ENCODE measurements at places on chromosomes 16 and 17.

- DNase-seq = no peak
Measured at GRCh38 chr16:1567988-1568387, 34.5 kb downstream of the TMEM204 start.

- no peak for DNase-seq
Measured at GRCh38 chr16:30184096-30184890, 891 bp downstream of the CORO1A start.

GRCh38 chr16:14121142-14121541 lies 50.0 kb downstream of the MRTFB start:
- DNase-seq = no peak

- DNase-seq = no peak
Measured at GRCh38 chr16:3242709-3243108, 7.8 kb upstream of the ZNF200 start.

DNA sequence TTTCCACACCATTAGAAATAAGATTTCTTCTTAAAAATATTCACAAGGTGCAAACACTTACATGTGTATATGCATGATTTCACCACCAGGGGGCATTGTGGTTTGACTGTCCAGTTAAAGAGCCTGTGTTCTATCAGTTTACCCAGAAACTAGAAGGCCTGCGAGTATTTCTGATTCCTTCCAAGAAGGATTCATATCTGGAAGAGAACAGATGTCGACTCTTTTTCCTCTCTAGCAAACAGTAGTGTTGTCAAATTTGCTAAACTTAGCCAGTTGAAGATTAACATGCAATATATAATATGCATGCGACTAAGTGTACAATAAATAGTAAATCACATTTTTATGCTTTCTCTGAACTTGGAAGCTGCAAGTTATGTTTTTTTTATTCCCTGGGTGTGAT lies 404.1 kb downstream of the WWOX start:
- DNase-seq = peak; percentile 0

DNA sequence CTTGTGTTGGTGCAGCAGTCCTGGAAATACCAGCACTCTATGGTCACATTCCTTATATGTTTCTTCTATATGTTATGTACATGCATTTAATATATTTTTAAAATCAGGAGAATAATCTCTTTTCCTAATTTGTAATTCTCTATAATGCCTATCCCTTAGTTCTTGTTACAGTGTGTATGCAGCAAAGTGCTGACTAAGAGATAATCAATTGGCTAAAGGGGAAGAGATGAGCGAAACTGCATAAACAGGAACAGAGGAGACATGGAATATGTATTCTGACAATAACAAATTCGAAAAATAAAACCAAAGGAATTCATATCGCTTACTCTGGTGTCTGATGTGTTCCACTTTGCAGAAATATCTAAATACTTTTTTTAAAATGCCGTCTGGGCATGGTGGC lies 41.7 kb downstream of the SYNRG start:
- DNase-seq = no peak

GRCh38 chr16:81778861-81779535 lies at the start of gene PLCG2:
Gene PLCG2 (plus strand): TSS chr16:81779291. CDS start chr16:81785990, 6,699 bp downstream.
- peak; percentile 58 for DNase-seq

- no peak for DNase-seq
Measured at GRCh38 chr16:57632568-57632967, 4.1 kb downstream of the ADGRG1 start.

DNA sequence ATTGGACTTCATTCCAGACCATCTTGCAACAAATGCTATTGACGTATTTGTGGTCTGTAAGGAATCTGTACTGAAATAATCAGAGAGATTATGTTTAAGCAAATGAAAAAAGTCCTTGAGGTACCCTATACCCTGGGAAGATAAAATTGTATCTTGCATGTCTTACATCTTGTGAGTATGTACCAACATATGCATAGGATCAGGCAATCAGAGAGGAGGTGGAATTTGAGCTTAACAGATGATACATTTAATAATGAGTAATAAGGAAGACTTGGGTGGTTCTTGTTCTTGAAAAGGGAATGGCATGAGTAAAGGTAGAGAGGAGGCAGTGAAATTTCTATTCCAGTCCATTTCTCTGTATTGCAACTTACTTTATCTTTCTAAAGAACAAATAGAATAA lies 10.6 kb downstream of the MOSMO start:
- no peak for DNase-seq

GRCh38 chr16:64455275-64455674 lies 666.6 kb downstream of the CDH11 start:
- DNase-seq = peak; percentile 18

- no peak for DNase-seq
Measured at GRCh38 chr16:68739964-68740627, 3.0 kb downstream of the CDH1 start.

DNA sequence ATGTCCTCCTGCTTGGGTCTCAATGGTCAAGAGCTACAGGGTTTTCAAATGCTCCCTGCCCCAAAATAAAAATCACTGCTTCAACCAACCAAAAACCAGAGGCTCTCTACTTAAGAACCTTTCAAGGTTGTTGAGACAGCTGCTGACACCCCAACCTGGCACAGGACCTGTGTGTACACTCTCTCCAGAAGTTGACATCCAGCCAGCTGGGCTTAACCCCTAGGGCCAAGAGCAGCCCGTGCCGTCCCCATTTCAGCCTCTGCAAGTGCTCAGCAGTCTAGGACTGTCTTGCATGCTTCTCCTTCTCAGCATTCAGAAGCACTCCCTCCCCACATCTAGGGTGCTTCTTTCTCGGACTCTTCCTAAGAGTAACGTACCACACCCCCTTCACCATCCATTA lies 59.0 kb upstream of the TRAP1 start:
- DNase-seq = no peak

DNA sequence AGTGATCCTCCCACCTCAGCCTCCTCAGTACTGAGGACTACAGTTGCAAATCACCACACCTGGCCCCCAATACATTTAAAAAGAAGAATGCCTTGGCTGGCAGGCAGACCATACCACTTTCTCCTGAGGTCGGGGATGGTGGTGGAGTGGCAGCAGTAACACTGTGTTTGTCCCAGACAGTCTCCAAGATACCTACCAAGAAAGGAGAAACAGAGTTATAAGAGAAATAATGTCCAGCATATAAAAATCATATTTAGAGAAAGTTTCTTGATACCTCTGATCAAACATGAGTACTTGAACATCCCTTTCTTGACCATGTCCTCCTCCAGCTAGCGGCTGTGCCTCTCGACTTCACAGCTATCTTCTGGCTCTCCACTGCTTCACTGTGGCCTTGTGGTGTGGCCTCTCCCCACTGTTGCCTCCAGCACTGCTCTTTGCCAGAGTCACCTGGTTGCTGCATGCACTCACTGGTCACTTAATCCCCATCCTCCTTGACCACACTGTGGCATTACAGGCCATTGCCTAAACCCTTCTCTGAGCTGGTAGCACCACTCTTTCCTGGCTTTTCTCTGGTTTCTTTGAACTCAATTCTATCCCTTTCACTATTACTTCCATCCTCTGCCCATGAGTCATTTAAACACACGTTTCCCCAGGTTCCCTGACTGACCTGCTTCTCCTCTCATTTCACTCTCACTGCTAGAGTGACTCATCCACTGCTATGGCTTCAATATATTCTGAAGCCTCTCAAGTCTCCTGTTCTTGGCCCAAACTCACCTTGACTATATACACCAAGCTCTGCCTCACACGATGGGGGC lies 45.2 kb downstream of the XPO6 start:
- DNase-seq = peak; percentile 39

- DNase-seq = no peak
Measured at GRCh38 chr16:67707790-67708189, 11.3 kb downstream of the GFOD2 start.

GRCh38 chr16:19781226-19781625 lies 63.2 kb downstream of the IQCK start:
- no peak for DNase-seq

DNA sequence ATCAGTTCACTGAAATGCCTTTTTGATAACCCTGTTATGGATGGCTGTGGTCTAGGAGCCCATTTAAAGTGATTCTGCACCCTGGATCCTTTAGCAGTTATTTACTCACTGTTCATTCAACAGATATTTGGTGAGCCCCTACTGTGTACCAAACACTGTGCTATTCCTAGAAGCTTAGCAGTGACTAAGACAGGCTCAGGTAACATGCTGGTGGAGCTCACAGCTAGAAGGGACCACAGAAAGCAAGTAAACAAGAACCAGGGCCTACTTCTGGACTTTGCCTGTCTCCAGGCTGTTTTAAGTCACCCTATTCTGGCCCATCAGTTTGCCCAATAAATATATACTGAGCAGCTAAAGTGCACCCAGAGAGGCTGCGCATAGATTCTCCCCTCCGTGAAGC lies 11.1 kb downstream of the ITGA3 start:
- no peak for DNase-seq

DNA sequence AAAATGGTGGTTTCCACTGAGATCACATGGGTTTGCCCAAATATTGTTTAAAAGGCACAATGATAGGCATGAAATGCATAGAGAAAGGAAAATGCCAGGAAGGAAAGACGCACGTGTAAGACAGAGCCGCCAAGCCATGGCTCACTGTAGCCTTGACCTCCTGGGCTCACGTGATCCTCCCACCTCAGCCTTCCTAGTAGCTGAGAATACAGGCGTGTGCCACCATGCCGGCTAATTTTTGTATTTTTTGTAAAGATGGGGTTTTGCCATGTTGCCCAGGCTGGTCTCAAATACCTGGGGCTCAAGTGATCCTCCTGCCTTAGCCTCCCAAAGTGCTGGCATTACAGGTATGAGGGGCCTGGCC lies 4.0 kb downstream of the BHLHA9 start:
- DNase-seq = no peak

DNA sequence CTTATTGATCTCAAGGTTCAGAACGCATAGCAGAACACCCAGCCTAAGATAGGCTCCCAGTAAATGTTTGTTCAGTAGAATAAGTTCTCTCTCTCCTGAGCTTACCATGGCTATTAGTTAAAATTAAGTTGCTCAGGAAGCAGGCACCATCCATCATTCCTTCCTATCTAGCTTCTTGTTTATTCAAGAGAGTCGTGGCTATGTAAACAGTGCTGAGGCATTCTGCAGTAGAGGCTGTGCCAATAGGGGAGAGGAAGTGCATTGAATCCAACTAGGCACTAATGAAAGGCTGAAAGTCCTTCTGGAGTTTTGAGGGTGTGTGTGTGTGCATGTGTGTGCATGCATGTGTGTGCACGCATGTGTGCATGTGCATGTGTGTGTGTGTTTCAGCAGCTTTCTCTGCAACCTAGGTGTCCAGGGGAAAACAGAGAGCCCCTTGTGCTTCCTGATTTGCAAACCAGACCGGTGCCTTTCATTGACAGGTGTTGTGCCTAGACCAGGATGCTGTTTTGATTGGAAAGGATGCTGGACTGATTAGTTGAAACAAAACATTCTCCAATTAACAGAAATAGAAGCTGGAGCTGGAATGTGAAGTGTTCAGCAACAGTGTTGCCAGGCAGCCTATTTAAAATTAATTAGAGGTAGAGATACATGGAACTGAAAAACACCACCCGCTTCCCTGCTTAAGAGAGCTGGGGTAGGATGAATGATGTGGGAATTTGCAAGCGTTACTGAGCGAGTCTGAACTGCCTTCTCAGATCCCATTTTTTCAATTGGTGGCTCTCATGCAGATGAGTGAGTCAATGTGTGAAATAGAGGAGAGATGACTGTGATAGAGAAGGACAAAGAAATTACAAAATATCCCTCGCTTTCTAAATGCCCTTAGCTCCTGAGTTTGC lies 103.3 kb upstream of the CLEC3A start:
- no peak for DNase-seq

DNA sequence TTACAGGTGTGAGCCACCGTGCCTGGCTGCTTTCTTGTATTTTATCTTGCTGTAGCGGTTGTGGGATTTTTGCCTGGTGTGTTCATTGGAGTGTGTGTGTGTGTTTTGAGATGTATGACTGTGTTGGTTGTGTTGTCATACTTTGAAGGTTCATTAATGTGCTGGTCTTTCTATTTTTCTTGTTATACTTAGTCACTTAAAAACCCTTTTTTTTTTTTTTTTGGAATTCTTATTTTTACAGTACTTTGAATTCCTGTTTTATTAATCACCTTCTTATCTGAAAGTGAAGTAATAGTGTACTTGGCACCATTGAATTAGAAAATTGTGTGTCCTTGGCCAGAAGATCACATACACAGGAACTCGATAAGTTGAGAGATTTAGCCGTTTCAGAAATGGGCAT lies 30.2 kb downstream of the TENT4B start:
- DNase-seq = peak; percentile 63

All from EL (cell line).